ENCODE measurements at places on chromosomes 3 and 15.
A peak's percentile ranks its signal among the peaks of the same experiment; 100 is the strongest.

DNA sequence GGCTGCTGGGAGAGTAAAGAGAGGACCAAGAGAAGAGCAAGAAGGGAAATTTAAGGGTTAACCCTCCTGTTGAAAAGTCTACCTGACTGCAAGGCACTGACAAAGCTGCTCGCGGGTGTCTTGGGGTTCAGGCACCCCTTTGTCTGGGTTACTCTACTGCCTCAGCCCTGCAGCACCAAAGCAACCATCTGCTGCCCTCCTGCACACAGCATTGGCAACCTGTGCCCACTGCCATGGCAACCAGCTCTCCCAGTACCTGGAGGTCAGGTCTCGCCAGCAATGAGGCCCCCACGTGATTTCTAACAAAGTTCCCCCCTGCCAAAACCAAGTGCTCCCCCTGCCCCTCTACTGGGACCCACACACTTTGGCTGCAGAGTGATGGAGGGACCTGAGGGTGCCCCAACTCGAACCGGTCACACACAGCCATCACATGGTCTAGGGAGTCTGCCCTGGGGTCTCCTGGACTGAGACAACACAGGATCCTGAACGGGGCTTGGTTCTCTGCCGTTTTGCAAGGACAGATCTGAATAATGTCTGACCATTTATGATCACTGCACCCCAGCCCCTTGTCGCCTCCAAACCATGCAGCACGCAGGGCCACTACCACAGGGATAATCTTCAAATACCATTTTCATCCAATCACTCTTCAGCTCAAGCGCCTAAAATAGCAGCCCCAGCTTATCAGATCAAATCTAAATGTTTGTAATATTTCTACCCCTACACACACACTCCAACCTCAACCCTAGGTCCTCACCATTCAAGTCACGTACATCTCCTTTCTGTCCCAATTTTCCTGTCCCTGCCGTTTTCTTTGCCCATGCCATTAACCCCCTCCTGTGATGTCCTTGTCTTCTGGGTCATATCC is 50.7 kb downstream of the ADCY5 start:
- DNase-seq: no peak

- DNase-seq: no peak
These were observed 240.7 kb downstream of the PCCB start for GRCh38 chr3:136490646-136491405.

DNA sequence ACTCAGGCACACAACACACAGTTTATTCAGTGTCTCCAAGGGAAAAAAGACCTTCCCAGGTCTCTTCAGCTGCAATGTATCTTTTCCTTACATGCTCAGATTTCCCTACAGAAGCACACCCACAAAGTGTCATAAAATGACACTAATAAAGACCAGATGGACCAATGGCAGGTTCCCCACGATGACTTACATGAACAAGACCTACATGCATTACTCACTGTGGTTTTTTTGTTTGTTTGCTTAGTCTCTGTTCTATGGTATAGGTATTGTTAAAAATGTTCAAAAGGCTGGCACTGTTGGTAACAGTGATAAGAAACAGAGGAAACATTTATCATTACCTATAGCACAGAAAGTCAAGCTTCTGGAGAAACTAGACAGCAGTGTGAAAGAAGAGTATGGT is 318.2 kb upstream of the TMCO5A start:
- no peak for DNase-seq

GRCh38 chr3:140429791-140430190 is 248.1 kb upstream of the TRIM42 start:
- no peak for DNase-seq

GRCh38 chr3:27914199-27914598 is 192.1 kb upstream of the EOMES start:
- DNase-seq: no peak

GRCh38 chr3:37243820-37244748 is 69.7 kb upstream of the LRRFIP2 start:
- peak; percentile 43 for DNase-seq

GRCh38 chr15:72532991-72533601 is 59.0 kb downstream of the ARIH1 start:
- peak; percentile 14 for DNase-seq

GRCh38 chr3:51355891-51356578 is 29.1 kb upstream of the MANF start:
- DNase-seq: no peak

DNA sequence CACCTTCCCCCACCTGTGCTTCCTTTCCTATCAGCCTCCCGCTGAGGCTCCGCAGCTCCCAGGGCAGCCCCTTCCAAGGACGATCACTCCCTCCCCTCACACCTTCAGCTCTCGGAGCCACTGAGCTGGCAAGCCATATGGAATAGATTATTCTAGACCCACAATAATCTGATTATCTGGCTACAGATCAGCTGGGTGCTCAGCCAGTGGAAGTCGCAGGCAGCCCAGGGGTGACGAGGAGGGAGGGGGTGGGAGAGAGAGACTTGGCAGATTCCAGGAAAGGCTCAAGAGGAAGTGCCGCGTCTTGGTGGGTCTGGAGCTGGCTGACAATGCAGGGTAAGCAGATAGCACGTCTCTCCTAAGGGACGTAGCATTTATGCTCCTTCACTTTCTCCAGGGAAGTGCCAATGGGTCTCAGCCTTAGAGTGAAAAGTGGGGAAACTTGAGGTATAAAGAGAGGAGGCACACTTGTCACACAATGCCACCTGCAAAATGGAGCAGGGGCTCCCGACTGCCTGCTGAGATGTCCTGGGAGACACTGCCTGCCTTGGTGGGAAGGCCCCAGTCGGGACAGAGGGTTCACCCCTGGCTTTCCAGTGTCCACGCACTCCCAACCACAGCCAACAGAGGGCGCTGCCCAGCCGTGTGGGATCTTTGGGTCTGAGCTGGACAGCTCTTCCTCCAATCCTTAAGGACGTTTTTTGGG is 9.4 kb upstream of the MESP1 start:
- DNase-seq: peak; percentile 64

GRCh38 chr15:75237316-75237982 is 20.7 kb upstream of the GOLGA6C start:
- DNase-seq: no peak

DNA sequence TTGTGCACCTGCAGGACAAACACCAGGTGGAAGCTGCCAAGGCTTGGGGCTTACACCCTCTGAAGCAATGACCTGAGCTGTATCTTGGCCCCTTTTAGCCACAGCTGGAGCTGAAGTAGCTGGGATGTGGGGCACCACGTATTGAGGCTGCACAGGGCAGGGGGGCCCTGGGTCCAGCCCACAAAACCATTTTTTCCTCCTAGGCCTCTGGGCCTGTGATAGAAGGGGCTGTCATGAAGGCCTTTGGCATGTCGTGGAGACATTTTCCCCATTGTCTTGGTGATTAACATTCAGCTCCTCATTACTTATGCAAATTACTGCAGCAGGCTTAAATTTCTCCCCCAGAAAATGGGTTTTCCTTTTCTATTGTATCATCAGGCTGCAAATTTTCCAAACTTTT is 27.6 kb upstream of the MME start:
- no peak for DNase-seq

DNA sequence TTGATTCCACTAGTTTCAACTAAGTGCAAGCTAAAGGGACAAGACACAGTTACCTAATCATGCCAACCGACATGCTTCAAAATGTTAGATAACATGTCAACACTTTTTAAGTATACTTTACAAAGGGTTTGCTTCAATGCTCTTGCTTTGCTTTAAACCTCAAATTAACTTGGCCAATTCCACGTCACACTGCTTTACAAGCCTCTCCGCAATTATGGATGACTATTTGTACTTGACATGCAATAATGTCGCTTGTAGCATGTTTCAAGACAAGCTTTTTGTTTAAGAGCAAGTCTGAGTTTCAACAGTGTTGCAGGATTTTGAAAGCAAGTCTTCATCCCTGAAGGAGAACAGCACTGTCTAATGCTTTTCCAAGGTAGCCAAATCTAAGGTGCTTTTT is 86.9 kb downstream of the CNTN3 start:
- no peak for DNase-seq

DNA sequence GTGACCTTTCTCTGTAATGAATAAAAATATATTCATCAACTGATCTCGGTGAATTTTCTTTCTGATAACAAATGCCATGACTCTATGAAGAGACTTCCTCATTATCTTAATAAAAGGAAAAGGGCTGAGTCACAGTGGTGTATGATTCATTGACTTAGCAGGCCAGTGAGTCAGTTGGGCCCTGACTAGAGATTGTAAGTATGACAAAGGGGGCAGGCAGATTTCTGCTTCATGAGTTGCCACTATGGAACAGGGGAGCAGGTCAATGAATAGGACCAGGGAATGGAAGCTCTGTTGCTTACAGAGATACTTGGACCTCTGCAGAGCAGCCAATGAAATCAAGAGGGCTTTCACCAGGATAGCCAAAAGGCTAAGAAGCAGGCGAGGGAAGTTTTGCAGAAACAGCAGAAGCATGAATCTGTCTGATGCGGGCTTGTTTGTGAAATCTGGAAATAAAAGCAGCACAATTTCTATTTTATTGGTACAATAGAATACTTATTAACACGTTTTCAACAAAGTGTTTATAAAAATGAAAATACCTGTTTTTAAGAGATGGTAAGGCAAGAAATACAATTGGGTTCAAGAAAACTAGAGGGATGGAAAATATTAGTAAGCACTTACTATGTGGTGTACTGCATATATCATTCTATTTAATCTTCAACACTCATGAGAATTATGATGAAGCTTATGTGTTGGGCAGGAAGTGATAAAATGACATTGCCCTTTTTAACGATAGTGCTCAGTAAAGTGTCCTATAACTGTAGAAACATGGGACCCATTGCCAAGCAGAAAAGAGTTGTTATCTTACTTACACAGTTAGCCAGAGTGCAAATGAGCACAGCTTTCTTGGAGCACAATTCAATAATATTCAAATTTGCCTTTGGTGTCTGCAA is 169.8 kb upstream of the MYRIP start:
- no peak for DNase-seq

GRCh38 chr3:48000212-48000611 is 16.0 kb downstream of the MAP4 start:
- no peak for DNase-seq

DNA sequence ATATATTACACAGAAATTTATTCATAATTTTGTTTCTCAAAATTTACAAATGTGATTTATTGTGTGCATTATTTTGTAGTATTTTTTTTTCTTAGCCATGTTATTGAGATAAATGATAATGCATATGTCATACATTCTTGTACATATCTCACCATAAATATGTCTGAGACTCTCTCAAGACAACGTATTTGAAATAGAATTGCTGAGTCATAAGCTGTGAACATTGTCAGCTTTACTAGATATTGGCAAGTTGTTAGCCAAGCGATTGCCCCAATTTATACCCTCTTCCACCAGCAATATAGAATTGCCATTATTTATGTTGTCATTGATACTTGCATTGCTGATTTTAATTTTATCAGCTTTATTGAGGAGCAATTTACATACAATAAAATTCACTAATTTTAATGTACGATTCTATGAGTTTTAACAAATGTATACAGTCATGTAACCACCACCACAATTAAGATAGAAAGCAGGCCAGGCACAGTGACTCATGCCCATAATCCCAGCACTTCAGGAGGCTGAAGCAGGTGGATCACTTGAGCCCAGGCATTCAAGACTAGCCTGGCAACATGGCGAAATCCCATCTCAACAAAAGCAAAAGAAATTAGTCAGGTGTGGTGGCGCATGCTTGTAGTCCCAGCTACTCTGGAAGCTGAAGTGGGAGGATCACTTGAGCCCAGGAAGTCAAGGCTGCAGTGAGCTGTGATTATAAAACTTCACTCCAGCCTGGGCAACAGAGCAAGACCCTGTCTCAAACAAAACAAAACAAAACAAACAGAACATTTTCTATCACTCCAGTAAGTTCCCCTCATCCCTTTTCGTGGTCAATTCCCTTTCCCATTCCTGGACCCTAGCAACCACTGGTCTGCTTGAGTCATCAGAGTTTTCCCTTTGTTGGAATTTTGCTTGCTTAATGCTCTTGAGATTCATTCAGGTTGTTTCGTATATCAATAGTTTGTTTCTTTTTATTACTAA is 373.1 kb downstream of the MFSD1 start:
- no peak for DNase-seq

DNA sequence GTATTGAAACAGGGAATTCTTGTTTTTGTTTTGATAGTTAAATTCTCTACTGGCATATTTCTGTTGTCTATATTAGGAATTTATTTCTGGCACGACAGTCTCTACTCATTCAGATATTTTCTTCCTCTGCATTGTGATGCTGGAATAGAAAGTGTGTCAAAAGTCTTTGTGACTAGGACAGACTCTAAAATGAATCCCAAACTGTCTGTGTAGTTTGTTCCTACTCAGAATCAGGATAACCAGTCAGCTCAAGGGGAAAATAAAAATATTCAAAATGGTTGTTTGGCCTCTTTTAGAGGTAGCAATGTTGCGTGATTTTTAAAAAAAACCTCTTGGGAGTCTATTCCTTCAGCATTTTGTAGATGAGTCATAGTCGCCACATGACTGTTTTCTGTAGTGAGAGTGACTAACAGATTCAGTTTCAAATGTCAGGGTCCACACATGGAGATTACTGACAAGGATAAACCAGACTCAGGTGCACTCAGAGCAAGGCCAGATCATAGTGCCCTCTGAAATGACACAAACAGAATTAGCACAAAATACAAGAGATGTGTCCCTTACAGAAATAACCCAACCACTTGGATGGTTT is 13.1 kb downstream of the SLC7A14 start:
- DNase-seq: no peak

GRCh38 chr3:48561045-48561736 is 2.4 kb downstream of the UCN2 start:
- DNase-seq: peak; percentile 40

DNA sequence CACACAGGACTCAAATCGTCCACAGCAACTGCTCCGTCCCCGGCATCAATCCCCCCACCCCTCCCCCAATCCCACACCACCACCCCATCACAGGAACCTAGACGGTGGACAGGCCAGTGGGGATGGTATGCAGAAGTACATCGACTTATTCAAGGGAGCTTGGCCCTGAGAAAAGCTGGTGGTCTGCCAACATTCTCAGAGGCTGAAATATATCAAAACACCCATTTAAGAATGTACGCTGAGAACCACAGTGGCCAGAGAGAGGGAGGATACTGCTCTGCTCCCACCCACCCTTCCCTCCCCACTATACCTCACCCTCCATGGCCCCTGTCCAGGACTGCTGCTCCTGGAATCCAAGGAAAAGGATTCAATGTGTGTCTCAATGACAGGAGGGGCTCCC is 12.4 kb upstream of the USP3 start:
- no peak for DNase-seq

GRCh38 chr3:99939876-99940275 is 122.2 kb downstream of the CMSS1 start:
- no peak for DNase-seq

- peak; percentile 30 for DNase-seq
These were observed 3.3 kb downstream of the PPP4R2 start for GRCh38 chr3:72999951-73000350.

- DNase-seq: no peak
These were observed 586.7 kb downstream of the NTRK3 start for GRCh38 chr15:87669846-87670245.
